ENCODE measurements at places on chromosomes 4 and X.

DNA sequence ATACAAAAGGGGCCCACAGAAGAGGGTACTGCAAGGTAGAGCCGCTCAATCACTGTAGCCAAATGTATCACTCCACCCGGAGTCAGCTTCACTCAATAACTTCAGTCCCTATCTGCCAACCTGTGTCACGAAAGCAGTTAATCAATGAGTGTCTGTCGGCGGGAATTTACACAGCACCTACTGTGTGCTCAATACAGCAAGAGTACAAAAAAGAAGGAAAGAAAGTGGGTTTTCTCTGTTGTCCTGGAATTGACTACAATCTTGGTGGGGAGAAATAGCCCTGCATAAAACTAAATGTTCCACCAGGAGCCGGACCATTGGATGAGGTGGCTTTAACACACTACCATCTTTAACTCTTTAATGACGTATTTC, 780 bp upstream of the NKRF start:
- DNase-seq: no peak

GRCh38 chr4:164572877-164573279, 181.1 kb upstream of the SMIM31 start:
- DNase-seq: no peak

DNA sequence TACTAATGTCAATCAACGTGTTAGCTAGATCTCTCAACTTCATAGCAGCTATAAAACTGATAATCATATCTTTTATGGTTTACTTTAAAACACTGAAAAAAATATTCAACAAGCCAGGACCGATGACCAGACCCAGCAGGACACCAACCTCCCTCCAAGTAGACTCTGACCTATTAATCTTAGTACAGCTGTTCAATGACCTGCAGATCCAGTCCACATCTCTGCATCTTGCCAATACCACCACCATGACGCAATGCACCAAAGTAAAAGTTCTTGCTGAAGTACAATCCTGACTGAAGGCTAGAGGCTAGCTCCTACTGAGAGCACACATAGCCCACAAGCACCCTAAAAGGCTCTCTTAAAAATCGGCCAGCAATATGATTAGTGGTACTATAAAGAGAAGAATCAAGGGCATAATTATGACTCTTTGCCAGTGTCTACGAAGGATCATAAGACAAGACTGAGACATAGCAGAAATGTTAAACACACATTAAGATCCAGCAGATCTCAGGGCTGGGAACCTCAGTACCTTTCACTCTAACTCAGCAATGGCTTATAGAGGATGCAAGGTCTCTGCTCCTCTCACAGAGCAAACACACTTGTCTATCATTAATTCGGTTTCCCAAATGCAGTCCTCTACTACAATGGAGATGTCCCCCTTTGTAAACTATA, 7.6 kb downstream of the MED14 start:
- DNase-seq: no peak

DNA sequence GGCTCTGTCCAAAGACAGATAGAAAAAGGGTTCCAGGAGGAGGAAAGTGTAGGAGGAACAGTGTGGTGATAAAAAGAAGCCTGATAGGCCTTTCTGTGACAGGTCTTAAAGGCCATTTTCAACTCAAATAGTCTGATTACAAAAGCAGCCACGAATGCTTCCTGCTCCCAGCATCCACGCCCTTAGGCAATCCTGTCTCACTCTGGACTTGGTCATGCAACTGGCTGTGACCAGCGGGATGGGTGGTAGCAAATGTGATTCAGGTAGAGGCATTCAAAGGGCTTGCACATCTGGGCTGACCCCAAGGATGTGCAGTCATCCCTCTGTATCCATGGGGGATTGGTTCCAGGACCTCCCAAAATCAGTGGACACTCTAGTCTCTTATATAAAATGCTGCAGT, 14.4 kb upstream of the SEPSECS start:
- DNase-seq: no peak

DNA sequence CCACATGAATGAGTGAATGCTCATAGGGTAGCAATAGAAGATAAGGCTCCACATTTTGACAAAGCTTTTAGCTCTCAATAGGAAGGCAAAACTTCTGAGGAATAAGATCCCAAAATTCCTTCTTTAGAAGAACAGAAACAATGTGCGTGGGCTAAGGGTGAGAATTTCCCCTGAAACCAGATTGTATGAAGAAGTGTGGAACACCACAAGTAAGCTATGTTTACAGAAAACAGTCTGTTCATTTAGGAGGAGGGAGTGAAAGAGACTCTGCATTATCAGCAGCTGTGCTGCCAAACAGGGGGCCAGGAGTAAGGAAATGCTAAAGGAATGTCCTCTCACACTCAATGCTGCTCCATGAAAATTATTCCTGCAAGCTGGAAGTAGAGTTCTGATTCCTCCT, 851.6 kb downstream of the CENPC start:
- DNase-seq: no peak

GRCh38 chrX:87901060-87901459, 383.5 kb downstream of the KLHL4 start:
- no peak for DNase-seq
